Stimulated activated CD4-positive, alpha-beta T cell treated with anti-CD3 and anti-CD28 coated beads, Interleukin-1b, Interleukin-23, amount 100 ng/mL, for 48 hours (primary cell): ENCODE measurements at places on chromosomes 1 and 21.

GRCh38 chr1:23083714-23084480 lies 64.6 kb downstream of the KDM1A start:
- DNase-seq: no peak

DNA sequence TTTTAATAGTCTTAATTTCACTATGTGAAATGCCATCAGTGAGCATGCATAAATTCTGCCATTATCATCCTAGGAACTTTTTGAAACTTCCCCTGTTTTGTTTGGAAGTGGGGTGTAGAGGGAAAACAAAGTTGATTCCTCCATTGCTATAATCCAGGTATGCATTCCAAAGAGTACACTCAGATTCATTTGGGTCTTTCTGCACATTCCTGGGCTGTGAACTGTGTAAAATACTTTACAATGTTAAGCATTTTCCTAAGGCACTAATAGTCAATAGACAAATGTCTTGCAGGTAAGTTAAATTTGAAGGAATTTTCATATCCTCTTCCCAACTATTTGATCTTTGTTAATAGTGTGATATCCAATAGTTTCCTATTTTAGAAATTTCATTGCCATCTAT lies 36.2 kb downstream of the SGIP1 start:
- no peak for DNase-seq

DNA sequence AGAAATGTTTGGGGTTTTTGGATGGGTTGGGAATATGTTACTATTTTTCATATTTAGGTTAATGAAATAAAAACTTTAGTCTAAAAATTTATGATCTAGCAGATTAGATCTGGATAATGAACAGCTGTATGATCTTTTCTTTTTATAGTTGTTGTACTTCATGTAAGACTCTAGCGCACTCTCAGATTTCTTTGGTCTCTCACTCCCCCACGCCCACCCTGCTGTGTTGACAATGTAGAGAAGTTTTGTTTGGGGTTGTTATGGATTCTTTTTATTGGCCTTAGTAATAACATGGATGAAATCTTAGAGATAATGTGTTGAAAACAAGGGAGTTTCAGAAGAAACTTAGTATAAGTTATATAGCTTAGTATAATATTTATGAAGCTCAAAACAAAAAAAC lies 5.5 kb downstream of the KLF18 start:
- DNase-seq: no peak

GRCh38 chr1:24936684-24937083 lies 6.6 kb upstream of the RUNX3 start:
- no peak for DNase-seq

DNA sequence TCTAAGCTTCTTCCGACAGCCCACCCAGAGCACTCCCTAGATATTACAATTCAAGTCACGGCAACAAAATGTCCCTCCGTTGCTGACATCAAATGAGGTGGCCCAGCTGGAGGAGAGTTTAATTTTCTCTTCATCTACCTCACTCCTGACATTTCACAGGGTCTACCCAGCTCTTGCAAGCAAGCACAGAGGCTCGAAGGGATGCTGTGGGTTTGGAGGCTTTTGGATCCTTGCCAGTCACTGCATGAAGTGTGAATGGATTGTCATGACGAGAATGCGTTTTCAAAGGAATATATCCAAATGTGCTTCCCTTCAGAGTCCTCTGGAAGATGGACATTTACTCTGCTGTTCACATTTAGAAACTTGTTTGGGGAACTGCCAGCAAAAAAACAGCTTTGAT lies 33.5 kb downstream of the CAPN8 start:
- no peak for DNase-seq

DNA sequence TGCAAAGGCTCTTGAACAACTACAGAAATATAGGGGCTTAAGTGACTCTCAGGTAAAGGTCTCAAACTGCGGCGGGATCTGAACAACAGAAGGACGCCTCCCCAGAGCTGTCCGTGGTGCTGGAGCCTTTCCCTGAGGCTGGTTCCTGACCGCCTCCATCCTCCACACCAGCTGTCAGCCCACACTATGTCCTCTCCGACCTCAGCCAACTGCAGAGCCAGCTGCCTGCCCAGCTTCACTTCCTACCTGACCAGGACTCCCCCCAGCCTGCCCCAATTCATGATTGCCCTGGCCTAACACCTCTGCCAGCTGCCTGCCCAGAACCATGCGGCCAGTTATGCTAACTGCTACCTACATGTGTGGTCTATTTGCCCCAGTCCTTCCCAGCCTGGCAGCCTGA lies 63.6 kb upstream of the ZC3H12A start:
- DNase-seq: no peak

DNA sequence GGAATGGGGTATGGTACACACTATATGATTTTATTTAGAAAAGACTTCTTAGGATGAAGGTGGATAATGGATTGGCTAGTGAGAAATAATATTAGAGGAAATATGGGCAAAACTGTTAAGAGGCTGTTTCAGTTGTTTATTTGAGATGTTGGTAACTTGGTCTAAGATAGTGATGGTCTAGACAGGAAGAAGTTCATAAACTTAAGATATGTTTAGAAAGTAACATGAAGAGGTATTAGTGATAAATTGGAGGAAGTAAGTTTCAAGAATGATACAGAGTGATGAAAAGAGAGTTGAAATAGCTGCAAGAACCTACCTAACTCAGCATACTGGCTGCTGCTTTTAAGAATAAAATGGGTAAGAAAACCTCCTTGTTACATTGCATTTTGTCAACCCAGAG lies 9.2 kb upstream of the PTPRC start:
- DNase-seq: no peak

GRCh38 chr21:45429221-45430175 lies 24.5 kb downstream of the COL18A1 start:
- no peak for DNase-seq

DNA sequence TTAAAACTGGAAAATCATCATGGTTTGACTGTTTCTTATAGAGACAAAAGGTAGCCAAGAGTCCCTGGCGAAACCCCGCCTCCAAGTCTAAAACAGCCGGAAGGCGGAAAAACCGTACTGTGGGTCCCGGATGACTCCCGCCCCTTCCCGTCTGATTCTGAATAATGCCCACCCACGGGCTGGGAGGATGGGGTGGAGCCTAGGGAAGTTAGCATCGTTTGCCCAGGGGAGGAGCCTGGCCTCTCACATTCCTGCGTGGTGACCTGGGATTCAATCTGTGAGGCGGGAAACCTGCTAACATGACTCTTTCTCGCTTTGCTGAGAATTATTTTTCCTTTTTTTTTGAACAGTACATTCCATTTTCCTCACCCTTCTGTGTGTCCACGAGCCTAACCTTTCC lies 124.9 kb downstream of the KCNK1 start:
- no peak for DNase-seq

DNA sequence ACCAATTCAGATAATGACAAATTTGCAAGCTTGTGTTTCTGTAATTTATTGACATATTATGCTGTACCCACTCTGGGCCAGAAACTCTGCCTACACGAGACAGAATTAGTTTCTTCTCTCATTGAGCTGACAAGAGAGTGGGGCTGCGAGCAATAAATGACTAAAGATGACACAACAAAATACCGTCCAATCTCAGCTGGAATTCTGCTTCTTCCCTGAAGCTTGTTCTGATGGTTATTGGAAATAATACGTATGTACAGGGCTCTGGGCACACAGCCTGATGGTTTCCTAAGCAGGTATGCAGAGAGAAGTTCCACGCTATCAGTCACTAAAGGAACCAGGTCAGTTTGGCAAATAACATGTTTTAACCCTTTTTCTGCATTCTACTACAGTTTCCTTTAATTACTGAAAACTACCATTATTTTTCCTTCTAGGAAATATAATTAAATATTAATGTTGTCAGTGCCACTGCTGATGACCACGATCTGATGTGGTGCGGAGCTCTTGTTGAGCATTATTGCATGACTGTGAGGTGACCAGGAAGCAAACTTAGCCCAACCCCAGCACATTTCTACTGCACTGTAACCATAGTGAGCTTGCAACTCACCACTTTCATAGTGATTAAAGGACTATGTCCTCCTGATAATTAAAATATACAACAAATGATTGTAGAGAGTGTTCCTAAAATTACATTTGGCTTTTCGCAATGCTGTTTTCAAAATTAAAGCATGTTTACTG lies 221.4 kb upstream of the L1TD1 start:
- no peak for DNase-seq

DNA sequence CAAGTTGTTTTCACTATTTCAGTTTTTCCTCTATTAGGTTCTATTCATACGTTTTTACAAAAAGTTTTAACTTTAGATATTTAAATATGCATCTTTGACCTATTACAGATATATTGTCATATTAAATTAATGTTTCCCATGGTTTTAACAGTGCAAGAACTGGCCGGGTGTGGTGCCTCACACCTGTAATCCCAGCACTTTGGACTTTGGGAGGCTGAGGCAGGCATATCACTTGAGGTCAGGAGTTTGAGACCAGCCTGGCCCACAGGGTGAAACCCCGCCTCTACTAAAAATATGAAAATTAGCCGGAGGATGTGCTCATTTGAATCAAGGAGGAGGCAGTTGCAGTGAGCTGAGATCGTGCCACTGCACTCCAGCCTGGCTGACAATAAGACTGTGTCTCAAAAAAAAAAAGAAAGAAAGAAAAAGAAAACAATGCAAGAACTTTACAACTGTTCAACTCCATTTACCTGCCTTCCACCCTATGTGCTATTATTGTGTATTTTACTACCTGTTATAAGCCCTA lies 19.8 kb upstream of the TINAGL1 start:
- no peak for DNase-seq

GRCh38 chr1:1678581-1679380 lies 13.8 kb downstream of the SLC35E2B start:
- peak; percentile 72 for DNase-seq

DNA sequence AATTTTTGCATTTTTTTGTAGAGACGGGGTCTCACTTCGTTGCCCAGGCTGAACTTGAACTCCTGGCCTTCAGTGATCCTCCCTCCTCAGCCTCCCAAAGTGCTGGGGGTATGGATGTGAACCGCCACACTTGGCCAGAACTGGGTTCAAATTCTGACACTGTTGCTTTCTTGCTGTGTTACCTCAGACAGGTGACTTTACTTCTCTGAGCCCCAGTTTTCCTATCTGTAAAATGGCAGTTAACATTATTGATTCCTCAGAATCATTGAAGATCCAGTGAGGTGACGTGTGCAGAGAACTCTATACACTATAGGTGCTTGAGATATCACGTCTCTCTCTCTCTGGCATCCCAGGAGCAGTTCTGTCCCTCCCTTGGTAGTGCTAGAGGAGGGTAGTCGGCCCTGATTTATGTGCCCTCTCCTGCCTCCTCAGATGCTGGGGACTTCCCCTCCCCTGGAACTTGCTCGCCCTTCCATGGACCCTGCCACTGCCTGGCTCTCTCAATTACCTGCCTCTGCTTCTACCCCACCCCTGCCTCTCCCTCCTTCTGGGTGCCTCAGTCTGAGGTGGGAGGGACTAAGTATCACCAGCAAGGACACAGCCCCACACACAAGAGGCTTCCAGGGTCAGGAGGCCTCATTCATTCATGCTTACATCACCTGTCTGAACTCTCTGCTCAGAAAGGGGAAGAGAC lies 2.8 kb upstream of the HPCA start:
- no peak for DNase-seq

DNA sequence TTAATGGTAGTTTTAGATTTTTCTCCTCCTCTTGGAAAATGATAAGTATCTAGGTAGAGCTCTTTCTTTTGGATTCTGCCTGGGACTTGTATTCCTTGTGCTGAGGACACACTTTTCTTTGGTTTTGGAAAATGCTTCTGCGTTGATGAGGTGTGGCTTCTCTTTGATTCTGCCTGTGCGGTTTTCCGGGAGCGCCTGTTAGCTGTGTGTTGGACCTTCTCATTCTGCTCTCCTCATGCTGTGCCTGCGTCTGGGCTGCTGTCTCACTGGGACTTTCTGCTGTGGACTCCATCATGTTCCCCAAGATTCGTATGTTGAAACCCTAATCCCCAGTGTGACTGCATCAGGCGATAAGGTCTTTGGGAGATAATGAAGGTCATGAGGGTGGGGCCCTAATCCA lies 21.0 kb downstream of the C1orf174 start:
- DNase-seq: no peak

DNA sequence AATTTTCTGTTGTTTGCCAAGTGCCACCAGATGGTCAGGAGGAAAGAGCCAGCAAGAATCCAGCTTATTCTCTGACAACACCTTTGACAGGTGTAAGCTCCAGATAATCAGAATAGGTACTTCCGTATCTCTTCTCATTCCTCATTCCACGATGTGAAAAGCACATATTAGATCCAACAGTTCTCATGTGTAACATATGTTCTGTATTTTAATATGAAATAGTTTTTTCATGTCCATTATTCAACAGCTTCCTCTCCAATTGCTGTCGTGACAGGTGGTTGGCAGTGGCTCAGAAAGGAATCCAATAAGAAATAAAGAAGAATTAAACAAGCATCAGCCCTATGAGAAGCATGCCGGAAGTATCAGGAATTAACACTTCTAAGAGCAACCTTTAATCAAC lies 1624.7 kb downstream of the MRPL39 start:
- no peak for DNase-seq

- DNase-seq: no peak
Measured at GRCh38 chr1:244162786-244163530, 111.9 kb downstream of the ZBTB18 start.

- no peak for DNase-seq
Measured at GRCh38 chr1:40965531-40965930, 14.0 kb upstream of the CTPS1 start.

GRCh38 chr21:32481875-32482408 lies 69.4 kb downstream of the EVA1C start:
- DNase-seq: no peak

- DNase-seq: no peak
Measured at GRCh38 chr1:35691080-35691479, 27.6 kb downstream of the C1orf216 start.

DNA sequence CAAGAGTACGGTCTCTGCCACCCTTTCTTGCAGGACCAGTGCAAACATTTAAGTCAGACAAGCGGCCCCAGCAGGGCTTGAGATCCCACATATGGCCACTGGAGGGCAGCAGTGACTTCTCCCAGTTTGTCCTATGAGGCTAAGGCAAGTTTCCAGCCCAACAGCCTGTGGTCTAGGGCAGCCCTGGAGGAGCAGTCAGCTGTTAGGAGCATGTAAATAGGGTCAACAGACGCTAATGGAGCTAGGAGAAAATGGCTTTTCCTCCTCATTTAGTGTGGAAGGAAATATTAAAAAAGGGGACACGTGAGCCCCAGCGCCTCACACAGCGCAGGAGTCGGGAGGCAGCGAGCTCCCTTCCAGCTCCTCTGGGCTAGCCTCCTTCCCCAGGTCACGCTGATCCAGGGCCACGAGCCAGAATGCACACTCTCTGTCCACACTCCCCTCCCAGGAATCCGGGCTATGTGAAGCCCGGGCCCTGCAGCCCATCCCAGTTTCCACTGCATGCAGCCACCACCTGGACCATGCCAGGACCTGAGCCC lies 95.6 kb downstream of the LAMC2 start:
- DNase-seq: peak; percentile 73

- no peak for DNase-seq
Measured at GRCh38 chr1:219581344-219581743, 31.6 kb downstream of the ZC3H11B start.

GRCh38 chr21:38165466-38166172 lies 91.2 kb upstream of the KCNJ15 start:
- DNase-seq: no peak

- peak; percentile 65 for DNase-seq
Measured at GRCh38 chr1:54488065-54488750, 59.8 kb upstream of the ACOT11 start.
